ENCODE measurements at places on chromosomes 6 and 20.

DNA sequence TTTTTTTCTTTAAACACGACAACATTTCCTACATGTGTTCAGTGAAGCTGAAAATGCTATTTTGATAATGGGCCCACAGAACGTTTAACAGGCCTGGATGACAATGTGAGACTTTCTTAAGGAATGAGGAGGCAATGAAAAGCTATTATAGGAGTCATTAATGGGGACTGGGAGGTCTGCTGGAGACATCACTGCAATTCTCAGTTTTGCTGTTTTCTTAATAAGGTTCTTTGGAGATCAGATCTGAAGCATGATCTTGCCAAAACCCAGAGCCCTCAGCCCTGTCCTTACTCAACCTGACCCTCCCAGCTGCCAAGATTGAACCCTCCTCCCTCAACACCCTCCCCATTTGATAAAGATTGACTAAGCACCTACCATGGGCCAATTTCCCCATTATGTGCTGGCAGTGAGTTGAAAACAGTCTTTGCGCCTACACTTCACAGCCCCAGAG, 353.1 kb downstream of the MAFB start:
- DNase-seq: no peak

GRCh38 chr20:3403741-3404140, 3.7 kb downstream of the DNAAF9 start:
- no peak for DNase-seq

GRCh38 chr6:147019001-147019400, 185.2 kb upstream of the STXBP5 start:
- no peak for DNase-seq

DNA sequence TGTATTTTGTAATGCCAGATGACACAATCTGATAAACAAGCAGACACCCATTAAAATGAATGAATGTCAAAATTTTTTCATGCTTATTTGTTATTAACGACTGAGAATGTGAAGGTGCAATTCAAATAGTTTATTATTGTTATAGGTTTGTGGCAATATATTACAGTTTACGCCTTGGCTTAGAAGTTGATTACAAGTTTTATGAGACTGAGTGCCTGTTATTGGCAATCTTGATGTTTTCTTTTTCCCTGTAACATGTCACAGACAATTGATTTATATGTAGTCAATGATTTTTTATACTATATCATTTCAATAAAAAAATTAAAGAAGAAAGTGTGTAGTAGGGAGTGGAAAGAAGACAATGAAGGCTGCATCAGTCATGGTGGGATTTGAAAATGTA, 144.1 kb upstream of the EEF1E1 start:
- no peak for DNase-seq

DNA sequence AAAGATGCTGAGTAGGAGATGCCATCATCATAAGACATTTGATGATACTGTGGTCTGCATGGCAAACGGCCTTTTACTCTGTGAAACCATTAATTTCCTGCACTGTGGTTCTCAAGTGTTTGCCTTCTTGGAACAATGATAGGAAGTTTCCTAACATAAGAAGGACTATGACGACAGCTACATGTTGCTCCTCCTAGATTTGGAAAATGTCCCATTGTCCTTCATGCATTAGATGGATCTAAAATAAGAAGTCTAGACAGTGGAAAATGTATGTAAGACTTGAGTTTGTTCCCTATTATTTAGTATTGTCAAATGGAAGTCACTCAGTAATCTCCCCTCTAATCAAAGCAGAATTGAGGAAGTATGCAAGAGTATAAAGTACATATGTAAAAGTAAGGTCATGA, 98.5 kb upstream of the TMEM170B start:
- no peak for DNase-seq

DNA sequence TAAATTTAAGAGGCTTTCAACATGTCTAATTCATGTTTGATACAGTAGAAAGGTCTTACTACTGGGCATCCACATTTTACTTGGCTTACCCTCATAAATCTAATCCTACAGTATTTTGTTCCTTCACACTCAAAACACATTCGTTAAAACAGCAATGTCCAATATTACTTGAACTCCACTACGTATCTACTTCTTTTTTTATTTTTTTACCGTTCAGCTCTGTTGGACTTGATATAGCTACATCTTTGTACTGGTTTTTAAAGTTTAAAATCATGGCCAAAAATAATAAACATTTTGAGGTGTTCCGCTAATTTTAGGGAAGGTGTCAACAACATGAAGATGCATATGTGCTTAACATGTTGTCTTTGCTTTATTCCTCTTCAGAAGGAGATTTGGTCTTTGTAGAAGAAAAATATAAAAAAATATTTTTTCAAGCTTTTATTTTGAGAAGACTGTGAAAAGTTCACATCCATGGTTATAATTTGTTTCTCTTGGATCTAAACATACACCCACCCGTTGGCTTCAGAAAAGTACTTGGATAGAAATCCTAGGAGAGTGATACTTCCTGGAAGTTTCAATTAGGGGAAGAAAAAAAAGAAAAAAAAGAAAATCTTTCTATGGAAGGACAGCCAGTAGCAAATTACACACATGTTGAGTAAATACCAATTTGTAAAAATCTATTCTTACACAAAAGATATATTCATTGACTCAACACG, 71.5 kb downstream of the EPB41L2 start:
- no peak for DNase-seq

DNA sequence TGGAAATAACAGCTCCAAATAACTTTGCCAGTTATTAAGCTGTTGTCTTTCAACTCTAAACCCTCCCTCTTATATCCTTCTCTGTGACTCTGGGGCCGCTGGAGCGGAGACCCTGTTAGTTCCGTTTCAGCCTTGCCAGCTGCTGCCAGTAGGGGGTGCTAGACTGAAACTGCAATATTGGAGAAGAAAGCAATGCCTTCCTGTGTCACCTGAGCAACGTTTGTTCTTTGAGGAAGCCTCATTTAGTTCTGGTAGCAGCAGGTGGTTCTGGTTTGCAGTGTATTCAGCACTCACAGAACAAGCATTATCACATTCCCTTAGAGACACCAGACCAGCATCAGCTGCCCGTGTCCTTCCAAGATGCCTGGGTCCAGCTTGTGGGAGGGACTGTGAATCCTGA, 22.9 kb upstream of the JAG1 start:
- DNase-seq: no peak

DNA sequence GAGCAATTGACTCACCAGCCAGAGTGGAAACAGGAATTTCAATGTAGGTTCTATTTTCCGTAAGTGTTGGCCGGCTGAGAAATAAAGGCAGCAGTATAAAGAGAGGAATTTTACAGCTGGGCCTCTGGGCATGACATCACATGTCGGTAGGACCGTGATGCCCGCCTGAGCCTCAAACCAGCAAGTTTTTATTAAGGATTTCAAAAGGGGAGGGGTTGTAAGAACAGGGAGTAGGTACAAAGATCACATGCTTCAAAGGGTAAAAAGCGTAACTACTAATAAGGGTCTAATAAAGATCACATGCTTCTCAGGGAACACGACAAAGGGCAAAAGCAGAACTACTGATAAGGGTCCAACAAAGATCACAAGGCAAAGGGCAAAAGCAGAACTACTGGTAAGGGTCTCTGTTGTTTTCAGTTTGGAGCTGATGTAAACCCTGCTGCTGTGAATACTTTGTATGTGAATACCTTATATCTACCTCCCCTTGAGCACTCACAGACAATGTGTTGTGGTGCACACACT, 9.0 kb upstream of the TULP4 start:
- DNase-seq: no peak

DNA sequence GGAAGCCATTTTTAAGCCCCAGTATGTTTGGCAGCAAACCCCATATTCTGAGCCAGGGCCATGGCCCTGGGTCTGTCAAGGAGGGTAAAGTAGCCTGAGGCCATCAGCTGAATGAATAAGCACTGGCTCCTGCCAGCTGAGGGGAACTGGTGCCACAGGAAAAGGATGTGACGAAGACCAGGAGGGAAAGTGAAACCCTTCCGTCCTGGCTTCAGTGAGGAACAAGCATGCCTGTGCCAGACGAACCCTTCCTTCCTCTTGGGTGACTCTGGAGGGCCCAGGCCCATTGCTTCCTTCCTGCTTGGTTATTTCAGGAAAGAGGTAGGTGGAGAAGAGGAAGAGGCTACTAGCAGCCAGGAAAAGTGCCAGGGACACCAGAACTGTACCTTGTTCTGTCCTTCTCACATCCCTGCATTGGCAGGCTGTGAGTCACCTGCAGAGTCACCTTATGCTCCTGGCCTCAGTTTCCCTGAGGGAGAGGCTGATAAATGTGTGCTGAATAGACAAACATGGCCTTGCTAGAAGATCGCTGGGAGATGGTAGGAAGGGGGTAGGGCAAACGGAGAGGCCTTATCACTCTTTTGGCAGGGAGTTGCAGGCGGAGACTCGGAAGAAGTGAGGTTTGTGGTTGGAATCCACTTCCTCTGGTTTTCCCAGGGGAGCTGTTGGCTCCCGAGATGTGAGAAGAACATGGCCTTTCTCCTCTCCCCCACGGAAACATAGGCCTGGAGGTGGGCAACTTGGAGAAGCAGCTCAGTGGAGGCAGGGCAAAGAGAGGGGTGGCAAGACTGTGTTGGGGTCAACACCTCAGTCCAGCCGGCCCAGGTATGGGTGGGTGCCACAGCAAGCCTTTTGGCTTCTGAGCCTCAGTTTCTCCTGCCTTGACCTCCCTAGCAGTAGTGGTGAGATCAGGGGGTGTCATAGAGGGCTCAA, 37.4 kb downstream of the COX4I2 start:
- no peak for DNase-seq

DNA sequence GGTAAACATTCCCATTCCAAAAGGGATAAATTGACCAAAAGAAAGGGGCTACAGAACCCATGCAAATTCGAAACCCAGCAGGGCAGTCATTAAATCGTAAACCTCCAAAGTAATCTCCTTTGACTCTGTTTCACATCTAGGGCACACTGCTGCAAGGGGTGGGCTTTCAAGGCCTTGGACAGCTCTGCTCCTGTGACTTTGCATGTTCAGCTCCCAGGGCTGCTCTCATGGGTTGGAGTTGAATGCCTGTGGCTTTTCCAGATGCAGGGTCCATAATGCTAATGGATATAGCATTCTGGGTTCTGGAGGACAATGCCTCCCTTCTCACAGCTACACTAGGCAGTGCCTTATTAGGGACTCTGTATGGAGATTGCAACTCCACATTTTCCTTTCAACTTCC, 211.9 kb upstream of the MANEA start:
- no peak for DNase-seq

Measured in NCI-H1092 (cell line).